Upper lobe of right lung (tissue), 1 donor: ENCODE measurements at places on chromosomes 5 and 9. TPM values are rescaled to one million over a fixed set of nuclear protein-coding genes. Genes with fewer than 3 reads are reported as not detected.

The RABL6 gene
- total RNA-seq = 68.2 TPM

The TEX48 gene
- not detected for total RNA-seq

The CD72 gene
- total RNA-seq = 3.0 TPM

The FER gene
- 33.6 TPM for total RNA-seq

DNA sequence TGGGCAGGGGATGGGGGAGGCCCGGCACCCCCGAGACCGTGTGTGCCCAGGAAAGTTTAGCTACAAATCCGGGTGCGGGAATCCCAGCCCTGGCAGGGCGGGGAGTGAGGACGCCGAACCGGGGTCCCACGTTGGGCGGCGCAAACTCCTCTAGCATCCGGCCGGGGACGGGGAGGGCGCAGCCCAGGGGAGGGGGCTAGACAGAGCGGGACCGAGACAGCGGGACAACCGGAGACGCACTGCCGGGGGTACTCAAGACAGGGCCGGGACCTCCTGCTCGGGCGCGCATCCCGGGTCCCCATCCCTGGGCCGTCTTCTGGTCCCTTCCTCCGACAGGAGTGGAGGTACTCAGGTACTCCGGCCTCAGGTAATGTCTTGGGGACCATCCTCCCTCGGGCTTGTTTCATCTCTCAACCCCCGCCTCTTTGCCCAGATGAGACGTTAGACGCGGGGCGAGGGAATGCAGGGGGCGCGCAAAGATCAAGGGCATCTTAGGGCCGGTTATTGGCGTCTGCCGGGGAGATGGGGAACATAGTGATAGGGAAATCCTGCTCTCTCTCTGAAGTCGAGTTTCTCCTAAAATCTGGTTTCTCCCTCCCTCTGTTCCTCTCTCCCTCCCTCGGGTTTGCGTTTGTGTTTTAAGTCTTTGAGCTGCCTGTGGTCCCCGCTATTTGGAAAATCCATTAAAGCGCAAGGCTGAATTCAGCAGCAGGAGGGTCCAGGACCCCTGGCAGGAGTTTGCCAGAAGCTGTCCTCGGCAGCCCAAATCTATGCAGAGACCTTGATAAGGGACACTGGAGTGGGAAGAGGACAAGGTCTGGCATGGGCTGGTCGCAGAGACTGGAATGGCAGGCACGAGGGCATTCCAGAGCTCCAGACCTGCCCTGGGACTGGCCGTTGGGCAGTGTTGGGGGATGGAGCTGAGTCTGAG lies 815 bp downstream of the PDZD2 start:
- H3K4me3 ChIP-seq = peak overlapping the region; percentile 61
- no peak for DNase-seq
- peaks cover 7% of the 10 kb centered on the region for H3K27me3 ChIP-seq
- peaks cover 8% of the 10 kb centered on the region for H3K4me1 ChIP-seq
- H3K27ac ChIP-seq = no peak overlapping the region

DNA sequence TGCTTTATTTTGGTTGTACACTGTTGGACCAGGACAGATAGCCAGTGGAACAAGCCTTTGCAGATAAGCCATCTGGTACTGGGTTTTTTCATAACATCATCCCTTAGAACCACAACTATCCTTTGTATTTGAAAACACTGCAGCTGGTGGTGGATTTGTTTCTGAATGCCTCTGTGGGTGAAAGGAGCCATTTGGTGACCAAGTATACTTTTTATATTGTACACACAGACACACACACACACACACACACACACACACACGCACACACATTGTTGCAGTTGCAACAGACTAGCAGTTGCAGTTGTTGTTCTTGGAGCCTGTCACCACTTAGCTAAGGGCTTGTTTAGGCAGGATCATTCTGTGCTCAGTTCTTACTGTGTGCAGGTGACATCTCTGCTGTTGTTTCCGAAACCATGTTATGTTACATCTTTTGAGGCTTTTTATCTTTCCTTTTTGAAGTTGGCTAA lies 22.9 kb upstream of the CAVIN4 start:
- no peaks in the 10 kb centered on the region for H3K36me3 ChIP-seq
- no peak overlapping the region for H3K27ac ChIP-seq

DNA sequence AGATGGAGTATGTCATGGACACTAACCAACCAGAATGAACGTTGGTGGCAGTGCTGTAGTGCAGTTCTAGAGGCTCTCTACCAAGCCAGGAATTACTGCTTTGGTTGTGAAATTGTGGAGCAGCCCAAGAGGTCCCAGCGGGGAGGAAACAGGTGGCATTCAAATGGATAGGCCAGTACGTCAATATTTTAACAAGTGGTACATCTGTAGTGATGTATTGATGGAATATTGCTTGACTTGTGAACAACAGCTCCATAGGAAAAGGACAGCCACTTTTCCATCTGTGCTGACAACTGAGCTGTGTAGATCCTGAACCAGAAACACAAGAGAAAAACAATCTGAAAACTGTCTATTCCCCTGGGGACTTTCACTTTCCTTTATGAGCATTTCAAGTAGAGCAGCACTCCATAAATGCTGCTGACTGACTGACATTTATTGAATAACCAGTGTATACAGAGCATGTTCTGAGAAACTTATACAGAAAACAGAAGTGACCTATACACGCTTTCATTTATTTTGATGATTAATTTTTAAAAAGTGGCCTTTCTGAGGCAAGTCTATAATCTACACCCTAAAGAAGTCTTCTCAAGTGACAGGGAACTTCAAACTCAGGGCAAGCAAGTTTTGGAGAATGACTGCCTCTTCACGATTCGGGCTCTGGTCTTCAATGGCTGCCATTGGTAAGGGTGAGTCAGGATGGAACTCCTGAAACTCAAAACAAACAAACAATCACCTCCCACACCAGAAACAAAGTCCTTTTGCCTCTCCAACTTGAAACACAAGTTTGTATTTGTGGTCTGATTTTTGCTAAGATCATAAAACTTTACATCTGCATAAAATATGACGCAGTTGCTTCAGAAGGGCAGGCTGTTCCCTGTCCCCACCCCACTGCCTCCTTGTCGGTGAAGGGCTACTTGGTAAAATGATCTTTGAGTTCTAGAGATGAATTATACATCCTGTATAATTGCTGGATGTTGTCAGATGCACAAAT lies 362.4 kb downstream of the NDUFS4 start:
- no peaks in the 10 kb centered on the region for H3K36me3 ChIP-seq
- H3K4me3 ChIP-seq = no peak overlapping the region
- no peak for DNase-seq
- H3K27ac ChIP-seq = no peak overlapping the region
- no peaks in the 10 kb centered on the region for H3K27me3 ChIP-seq

- no peak overlapping the region for H3K4me3 ChIP-seq
- H3K27me3 ChIP-seq = no peaks in the 10 kb centered on the region
- peak overlapping the region; percentile 71 for H3K27ac ChIP-seq
- peaks cover 18% of the 10 kb centered on the region for H3K4me1 ChIP-seq
- no peaks in the 10 kb centered on the region for H3K36me3 ChIP-seq
Observed at GRCh38 chr5:150181027-150181426, 8.8 kb upstream of the SLC6A7 start.

- peak; percentile 65 for DNase-seq
- no peak overlapping the region for H3K27ac ChIP-seq
- no peaks in the 10 kb centered on the region for H3K27me3 ChIP-seq
- H3K4me3 ChIP-seq = no peak overlapping the region
Observed at GRCh38 chr5:56412601-56413379, 179.7 kb upstream of the ANKRD55 start.

DNA sequence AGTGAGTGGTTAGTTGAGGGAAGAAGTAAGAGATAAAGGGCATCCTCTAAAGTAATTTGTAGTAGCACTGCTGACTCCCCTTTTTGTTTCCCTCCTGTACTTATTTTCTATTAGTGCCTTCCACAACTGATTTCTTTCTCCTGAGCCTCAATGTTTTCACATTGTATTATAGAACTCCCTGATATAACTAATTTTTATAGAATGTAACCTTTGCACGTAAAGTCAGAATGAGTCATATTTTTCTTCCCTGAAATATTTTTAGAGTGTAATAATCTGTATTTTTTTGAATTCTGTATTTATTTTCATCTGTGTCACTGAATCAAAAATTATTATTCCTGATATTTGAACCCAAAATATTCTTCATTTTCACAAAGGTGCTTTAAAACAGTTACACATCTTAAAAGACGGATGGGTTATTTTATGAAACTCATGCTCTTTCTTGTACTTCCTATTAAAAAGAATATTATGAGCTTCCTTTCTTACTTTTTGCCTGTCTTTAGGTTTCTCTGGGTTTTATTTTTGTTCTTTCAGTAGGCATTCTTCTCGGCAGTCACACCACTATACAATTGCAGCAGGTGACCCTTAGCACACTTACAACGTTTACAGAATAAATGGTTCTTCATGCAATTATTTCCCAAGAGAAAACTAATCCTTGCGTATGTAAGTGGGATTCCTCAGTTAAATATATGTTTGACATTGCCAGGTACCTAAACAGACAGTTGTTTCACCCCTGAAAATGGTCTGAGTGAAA lies 30.5 kb upstream of the DMRTA1 start:
- DNase-seq = no peak
- no peak overlapping the region for H3K4me3 ChIP-seq
- H3K27me3 ChIP-seq = no peaks in the 10 kb centered on the region
- no peaks in the 10 kb centered on the region for H3K36me3 ChIP-seq
- H3K27ac ChIP-seq = no peak overlapping the region
- H3K4me1 ChIP-seq = no peaks in the 10 kb centered on the region

- H3K4me1 ChIP-seq = peaks cover 6% of the 10 kb centered on the region
- no peaks in the 10 kb centered on the region for H3K36me3 ChIP-seq
- H3K4me3 ChIP-seq = no peak overlapping the region
Observed at GRCh38 chr5:56419667-56420066, 186.5 kb upstream of the ANKRD55 start.

DNA sequence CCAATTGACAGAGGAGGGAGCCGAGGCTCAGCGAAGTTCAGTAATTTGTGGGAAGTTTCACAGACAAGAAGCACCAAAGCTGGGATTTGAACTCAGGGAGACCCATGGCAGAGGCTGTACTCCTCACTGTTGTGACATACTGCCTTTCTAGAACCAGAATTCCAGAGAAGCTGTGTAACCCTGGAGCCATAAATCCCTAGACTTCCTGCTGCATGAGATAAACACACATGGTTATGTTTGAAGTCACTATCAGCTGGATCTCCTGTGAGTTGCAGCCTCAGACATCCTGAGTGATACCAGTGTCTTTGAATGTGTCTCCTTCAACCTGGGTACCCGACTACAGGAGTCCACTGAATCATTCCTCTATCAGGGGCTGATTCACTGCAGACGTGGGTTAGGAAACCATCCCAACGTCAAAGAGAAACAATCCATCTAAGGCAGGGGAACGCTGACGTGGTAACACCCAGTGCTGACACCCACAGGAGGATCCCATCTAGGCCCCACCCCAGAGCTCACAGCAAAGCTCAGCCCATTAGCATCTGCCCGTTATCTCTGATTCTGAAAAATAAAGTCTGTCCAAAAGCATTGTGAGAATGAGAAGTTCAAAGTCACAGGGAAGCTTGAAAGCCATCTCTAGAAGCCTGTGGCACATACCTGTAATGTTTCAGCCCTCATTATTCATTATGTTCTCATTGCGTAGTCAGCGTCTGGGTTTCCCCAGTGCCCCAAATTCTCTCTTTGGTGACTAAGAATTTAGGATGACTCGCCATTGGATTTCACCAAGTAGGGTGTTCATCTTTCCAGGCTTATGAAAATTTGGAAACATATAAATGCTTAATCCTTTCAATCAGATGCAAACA lies 36.3 kb upstream of the BASP1 start:
- no peaks in the 10 kb centered on the region for H3K36me3 ChIP-seq
- H3K27ac ChIP-seq = peak overlapping the region; percentile 19
- H3K4me3 ChIP-seq = no peak overlapping the region
- no peaks in the 10 kb centered on the region for H3K27me3 ChIP-seq
- DNase-seq = no peak
- peaks cover 15% of the 10 kb centered on the region for H3K4me1 ChIP-seq

DNA sequence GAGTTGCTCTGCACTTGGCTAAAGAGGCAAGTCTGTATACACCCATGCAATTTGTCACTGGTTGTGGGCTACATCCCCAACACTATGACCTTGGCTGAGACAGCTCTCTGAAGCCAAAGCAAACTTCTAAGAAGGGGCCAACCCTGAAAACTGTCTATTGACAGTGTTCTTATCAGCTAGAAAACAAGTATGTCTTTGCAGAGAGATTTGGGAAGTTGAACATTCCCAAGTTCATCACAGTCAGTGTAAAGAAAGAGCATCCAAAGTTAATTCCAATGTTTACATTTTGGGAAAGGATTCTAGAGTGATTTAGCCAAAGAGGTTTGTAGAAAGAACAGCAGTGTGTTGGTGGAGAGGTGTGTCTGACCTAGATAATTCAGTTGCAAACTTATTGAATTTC lies 711.1 kb upstream of the CHD1 start:
- DNase-seq = no peak
- no peaks in the 10 kb centered on the region for H3K36me3 ChIP-seq
- H3K27me3 ChIP-seq = no peaks in the 10 kb centered on the region
- no peak overlapping the region for H3K27ac ChIP-seq
